Small intestine (tissue), 16 donors: ENCODE measurements at places on chromosomes 1 and 21. TPM values are rescaled to one million over a fixed set of nuclear protein-coding genes. Genes with fewer than 3 reads are reported as not detected.

UMODL1 gene
- polyA plus RNA-seq, result 0.44 TPM

AADACL4 gene
- not detected for polyA plus RNA-seq

DNAJC28 gene
- 1.6 TPM for polyA plus RNA-seq

MANEAL gene
- 3.8 TPM for polyA plus RNA-seq

CDC42BPA gene
- polyA plus RNA-seq, result 15.2 TPM

FCRL2 gene
- polyA plus RNA-seq, result not detected

RALGPS2 gene
- polyA plus RNA-seq, result 5.4 TPM

PDE9A gene
- polyA plus RNA-seq, result 64.3 TPM

GUCA2A gene
- 155 TPM for polyA plus RNA-seq

KIAA0040 gene
- 10.9 TPM for polyA plus RNA-seq

PRELP gene
- polyA plus RNA-seq, result 0.22 TPM

SPATA1 gene
- 0.79 TPM for polyA plus RNA-seq

DNA sequence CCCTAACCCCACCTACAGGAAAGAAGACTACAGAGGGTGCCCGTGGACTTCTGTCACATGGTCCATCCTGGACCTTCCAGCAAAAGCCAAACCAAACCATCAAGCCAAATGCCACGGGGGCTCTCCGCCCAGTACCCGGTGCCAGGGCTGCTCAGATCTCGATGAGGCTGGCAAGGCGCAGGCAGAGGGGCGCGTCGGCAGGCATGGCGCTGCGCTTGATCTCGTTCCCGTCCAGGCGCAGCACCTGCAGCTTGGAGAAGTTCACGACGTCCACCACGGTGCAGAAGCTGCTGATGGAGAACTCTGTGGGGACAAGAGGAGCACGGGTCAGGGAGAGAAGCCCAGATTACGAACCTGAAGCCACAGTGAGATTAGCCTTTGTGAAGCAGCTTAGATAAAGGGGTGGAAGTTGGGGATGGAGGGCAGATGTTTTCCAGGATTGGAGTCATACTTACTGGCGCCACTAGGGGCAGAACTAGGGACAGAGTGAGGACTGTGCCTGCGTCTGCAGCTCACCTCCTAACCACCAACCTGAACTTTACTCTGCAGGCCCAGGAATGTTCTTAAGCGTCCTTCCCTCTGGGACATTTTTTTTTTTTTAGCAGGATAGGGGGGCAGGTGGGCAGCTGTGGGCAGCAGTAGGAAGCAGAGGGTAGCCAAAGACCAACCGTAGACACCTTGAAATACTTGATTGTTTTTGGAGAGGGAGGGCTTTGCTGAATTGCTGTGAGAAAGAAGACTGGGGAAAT lies 8.6 kb downstream of the FMOD start:
- no peaks in the 10 kb centered on the region for H3K27me3 ChIP-seq
- H3K4me3 ChIP-seq, result no peak overlapping the region
- H3K27ac ChIP-seq, result peak overlapping the region; percentile 58

GRCh38 chr1:25695090-25695770 lies 78.6 kb downstream of the MAN1C1 start:
- H3K27ac ChIP-seq, result peak overlapping the region; percentile 89
- no peaks in the 10 kb centered on the region for H3K27me3 ChIP-seq
- peak; percentile 23 for DNase-seq
- no peaks in the 10 kb centered on the region for H3K4me1 ChIP-seq
- no peaks in the 10 kb centered on the region for H3K36me3 ChIP-seq

GRCh38 chr21:43211072-43211759 lies 42.4 kb downstream of the CRYAA start:
- peak; percentile 68 for DNase-seq
- H3K36me3 ChIP-seq, result no peaks in the 10 kb centered on the region
- no peaks in the 10 kb centered on the region for H3K27me3 ChIP-seq
- peaks cover 2% of the 10 kb centered on the region for H3K4me1 ChIP-seq
- no peak overlapping the region for H3K4me3 ChIP-seq

DNA sequence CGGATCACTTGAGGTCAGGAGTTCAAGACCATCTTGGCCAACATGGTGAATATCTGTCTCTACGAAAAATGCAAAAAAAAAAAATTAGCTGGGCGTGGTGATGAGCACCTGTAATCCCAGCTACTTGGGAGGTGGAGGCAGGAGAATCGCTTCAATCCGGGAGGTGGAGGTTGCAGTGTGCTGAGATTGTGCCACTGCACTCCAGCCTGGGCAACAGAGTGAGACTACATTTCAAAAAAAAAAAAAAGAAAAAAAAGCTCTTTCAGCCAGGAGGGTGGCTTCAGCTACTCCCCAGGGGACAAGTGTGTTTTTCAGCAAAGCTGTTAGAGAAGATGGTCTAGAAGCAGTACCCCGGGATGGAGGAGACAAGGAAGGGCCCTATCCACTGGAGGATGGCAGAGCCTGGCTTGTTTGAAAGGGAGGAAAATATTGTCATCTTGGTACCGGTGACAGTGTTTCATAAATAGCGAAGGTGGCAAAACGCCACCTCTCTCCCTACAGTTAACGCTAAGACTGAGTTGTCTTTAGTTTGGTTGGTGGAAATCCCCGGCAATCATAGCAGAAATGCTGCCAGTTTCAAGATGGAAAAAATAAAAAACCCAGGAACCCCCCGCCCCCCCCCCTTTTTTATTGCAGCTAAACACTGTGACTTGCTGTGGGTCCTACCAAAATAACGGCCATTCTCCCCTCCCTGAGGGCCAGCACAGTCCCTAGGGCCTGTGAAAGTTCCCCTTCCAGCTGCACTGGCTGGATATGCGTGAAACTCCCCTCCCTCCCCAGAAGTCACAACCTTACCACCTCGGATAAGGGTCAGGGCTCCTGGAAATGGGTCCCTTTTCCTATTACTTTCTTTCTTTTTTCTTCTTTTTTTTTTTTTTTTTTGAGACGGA lies 3.5 kb downstream of the PIK3CD start:
- H3K4me3 ChIP-seq, result peak overlapping the region; percentile 69
- H3K27ac ChIP-seq, result peak overlapping the region; percentile 34
- H3K27me3 ChIP-seq, result peaks cover 49% of the 10 kb centered on the region
- no peaks in the 10 kb centered on the region for H3K4me1 ChIP-seq

DNA sequence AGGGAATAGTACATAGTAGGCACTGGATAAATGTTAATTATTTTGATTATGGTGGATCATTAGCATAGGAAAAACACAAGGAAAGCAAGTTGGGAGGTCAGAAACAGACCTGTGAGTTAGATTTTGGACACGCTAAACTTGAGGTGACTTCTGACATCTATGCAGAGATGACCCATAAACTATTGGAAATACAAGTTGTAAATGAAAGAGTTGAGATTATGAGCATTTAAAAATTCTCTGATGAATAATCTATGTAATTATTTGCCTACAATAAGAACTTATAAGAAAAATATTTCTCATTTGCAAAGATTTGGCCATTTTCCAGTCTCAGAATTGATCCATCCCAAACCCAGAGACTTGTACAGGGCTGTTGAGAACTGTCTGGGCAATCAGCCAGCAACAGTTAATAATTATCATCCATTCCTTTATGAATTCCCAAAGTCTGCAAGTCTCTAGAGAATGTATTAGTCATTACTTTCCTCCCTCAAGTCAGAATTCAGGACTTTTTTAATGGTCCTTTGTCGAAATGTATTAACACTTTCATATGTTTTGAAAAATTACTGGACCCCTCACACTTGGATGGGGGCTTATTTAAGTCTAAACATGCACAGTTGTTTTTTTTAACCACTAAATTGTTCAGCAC lies 19.4 kb upstream of the SLAMF6 start:
- no peak overlapping the region for H3K4me3 ChIP-seq
- H3K27me3 ChIP-seq, result no peaks in the 10 kb centered on the region
- DNase-seq, result peak; percentile 89
- no peak overlapping the region for H3K27ac ChIP-seq

GRCh38 chr1:32180186-32181060 lies 948 bp downstream of the TXLNA start:
- H3K4me3 ChIP-seq, result peak overlapping the region; percentile 66
- peak overlapping the region; percentile 98 for H3K27ac ChIP-seq
- no peak for DNase-seq
- H3K27me3 ChIP-seq, result no peaks in the 10 kb centered on the region

DNA sequence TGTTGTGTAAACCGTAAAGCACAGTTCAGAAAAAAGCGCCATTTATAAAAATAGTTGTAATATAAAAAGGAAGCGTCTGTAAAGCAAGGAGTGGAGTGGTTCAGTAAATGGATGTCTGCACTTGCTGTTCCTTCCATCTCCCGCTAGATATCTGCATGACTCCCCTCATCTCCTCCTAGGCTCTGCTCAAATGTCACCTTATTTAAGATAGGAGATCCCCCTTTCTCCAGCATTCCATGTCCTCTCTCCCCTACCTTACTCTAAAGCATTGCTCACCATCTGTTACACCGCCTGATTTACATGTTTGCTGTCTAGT lies 745 bp downstream of the MUL1 start:
- H3K4me1 ChIP-seq, result peaks cover 3% of the 10 kb centered on the region
- H3K4me3 ChIP-seq, result peak overlapping the region; percentile 89
- H3K27me3 ChIP-seq, result no peaks in the 10 kb centered on the region
- no peaks in the 10 kb centered on the region for H3K36me3 ChIP-seq
- H3K27ac ChIP-seq, result no peak overlapping the region

DNA sequence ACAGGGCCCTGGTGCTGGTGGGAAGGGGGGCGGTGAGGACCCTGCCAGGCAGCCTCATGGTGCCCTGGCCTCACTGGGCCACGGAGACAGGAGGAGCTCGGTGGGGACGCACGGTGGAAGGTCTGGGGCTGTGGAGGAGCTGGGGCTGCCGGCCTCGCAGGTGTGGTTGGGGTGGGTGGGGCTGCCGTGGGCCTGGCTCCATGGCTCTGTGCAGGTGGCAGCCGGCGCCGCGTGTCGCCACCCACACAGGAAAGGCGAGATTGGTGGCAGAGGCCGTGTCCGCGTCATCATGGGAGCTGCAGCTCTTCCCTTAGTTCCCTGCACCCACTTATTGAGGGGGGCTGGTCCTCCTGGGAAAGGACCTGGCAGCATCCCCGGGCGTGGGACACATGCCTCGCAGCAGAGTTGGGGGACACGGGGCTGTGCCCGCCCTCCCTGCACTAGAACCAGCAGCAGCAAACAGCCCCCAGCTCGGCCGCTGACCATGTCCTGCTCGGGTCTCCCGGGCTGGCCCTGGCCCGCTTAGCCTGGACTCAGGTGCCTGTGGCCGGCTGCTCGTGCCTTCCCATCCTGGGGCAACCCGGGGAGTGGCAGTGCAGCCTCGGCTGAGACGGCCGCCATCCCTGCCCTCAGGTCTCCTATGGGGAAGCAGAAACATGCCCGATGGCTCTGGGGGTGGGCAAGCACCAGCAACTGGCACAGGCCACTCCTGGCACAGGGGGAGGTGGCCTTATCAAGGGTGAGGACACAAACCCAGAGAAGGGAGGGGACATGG lies 7.5 kb upstream of the TTC34 start:
- no peak overlapping the region for H3K27ac ChIP-seq
- H3K4me3 ChIP-seq, result no peak overlapping the region
- no peaks in the 10 kb centered on the region for H3K36me3 ChIP-seq
- no peaks in the 10 kb centered on the region for H3K27me3 ChIP-seq
- no peak for DNase-seq

- no peaks in the 10 kb centered on the region for H3K4me1 ChIP-seq
- peaks cover 10% of the 10 kb centered on the region for H3K27me3 ChIP-seq
- no peak for DNase-seq
Observed at GRCh38 chr1:51341876-51342496, 11.6 kb upstream of the TTC39A start.

GRCh38 chr1:206674745-206675175 lies 9.9 kb upstream of the MAPKAPK2 start:
- peak overlapping the region; percentile 83 for H3K27ac ChIP-seq
- peak; percentile 71 for DNase-seq
- H3K36me3 ChIP-seq, result no peaks in the 10 kb centered on the region
- peaks cover 20% of the 10 kb centered on the region for H3K4me1 ChIP-seq

- no peaks in the 10 kb centered on the region for H3K36me3 ChIP-seq
- H3K27ac ChIP-seq, result peak overlapping the region; percentile 85
- DNase-seq, result no peak
- H3K4me1 ChIP-seq, result peaks cover 61% of the 10 kb centered on the region
Observed at GRCh38 chr1:9441451-9442133, 97.7 kb upstream of the SLC25A33 start.

DNA sequence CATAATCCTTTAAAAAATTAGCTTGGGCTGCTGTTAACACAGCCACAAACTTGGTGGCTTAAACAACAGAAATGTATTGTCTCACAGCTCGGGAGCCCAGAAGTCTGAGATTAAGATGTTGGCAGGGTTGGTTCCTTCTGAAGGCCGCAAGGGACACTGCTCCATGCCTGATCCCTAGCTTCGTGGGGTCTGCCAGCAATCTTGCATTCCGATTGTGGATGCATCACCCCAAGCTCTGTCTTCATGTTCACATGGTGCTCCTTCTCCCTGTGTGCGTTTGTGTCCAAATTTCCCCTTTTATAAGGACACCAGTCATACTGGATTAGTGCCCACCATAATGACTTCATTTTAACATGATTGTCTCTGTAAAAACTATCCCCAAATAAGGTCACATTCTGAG lies 5.0 kb upstream of the HHIPL2 start:
- H3K4me1 ChIP-seq, result no peaks in the 10 kb centered on the region
- DNase-seq, result no peak
- H3K27me3 ChIP-seq, result no peaks in the 10 kb centered on the region
- no peak overlapping the region for H3K27ac ChIP-seq

- H3K4me1 ChIP-seq, result no peaks in the 10 kb centered on the region
- H3K27ac ChIP-seq, result peak overlapping the region; percentile 42
- no peaks in the 10 kb centered on the region for H3K27me3 ChIP-seq
- H3K4me3 ChIP-seq, result no peak overlapping the region
Observed at GRCh38 chr1:92973203-92973897, 12.1 kb upstream of the DIPK1A start.

GRCh38 chr1:169576935-169577331 lies 9.3 kb downstream of the F5 start:
- no peaks in the 10 kb centered on the region for H3K36me3 ChIP-seq
- H3K27ac ChIP-seq, result no peak overlapping the region
- H3K27me3 ChIP-seq, result no peaks in the 10 kb centered on the region
- H3K4me1 ChIP-seq, result no peaks in the 10 kb centered on the region
- no peak for DNase-seq

GRCh38 chr21:38861989-38862683 lies 56.4 kb downstream of the ETS2 start:
- no peaks in the 10 kb centered on the region for H3K36me3 ChIP-seq
- no peaks in the 10 kb centered on the region for H3K27me3 ChIP-seq
- no peak for DNase-seq
- H3K4me1 ChIP-seq, result peaks cover 4% of the 10 kb centered on the region
- H3K4me3 ChIP-seq, result no peak overlapping the region

DNA sequence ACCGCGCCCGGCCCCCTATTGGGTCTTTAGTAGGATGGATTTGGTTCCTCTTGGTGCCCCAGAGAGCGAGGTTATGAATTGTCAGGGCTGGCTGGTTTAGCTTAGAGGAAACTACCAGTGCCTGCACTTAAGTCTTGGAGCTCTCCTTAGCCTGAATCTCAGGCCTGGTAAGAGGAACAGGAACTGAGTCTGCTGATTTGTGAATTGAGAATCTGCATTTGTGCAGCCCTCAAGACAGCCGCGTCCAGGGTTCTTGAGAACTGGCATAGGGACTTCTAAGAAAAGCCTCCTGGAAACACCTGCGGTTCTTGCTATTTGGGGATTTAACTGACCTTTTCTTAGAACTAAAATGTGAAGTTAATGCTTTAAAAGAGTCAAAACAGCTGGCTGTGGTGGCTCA lies 1.7 kb downstream of the NECAP2 start:
- peaks cover 8% of the 10 kb centered on the region for H3K4me1 ChIP-seq
- peaks cover 8% of the 10 kb centered on the region for H3K36me3 ChIP-seq
- no peaks in the 10 kb centered on the region for H3K27me3 ChIP-seq
- H3K4me3 ChIP-seq, result no peak overlapping the region
- no peak for DNase-seq

GRCh38 chr1:4708840-4709507 lies 54.6 kb downstream of the AJAP1 start:
- no peak overlapping the region for H3K4me3 ChIP-seq
- H3K4me1 ChIP-seq, result no peaks in the 10 kb centered on the region
- no peaks in the 10 kb centered on the region for H3K27me3 ChIP-seq
- no peaks in the 10 kb centered on the region for H3K36me3 ChIP-seq
